Activated CD4-positive, alpha-beta T cell treated with anti-CD3 and anti-CD28 coated beads for 36 hours (primary cell): ENCODE measurements at places on chromosomes 2 and 18. TPM values are rescaled to one million over a fixed set of nuclear protein-coding genes. Genes with fewer than 3 reads are reported as not detected.

REG1A gene
- not detected for total RNA-seq

CYP27C1 gene
- not detected for total RNA-seq

CTAGE1 gene
- not detected for total RNA-seq

KIF1A gene
- total RNA-seq: 4.6 TPM

CNDP1 gene
- total RNA-seq: not detected

GRCh38 chr2:237722616-237723015 lies 76.0 kb upstream of the RBM44 start:
- H3K27me3 ChIP-seq: no peaks in the 10 kb centered on the region
- H3K36me3 ChIP-seq: peaks cover 36% of the 10 kb centered on the region
- peaks cover 55% of the 10 kb centered on the region for H3K4me1 ChIP-seq
- no peak overlapping the region for H3K4me3 ChIP-seq
- no peak for DNase-seq

DNA sequence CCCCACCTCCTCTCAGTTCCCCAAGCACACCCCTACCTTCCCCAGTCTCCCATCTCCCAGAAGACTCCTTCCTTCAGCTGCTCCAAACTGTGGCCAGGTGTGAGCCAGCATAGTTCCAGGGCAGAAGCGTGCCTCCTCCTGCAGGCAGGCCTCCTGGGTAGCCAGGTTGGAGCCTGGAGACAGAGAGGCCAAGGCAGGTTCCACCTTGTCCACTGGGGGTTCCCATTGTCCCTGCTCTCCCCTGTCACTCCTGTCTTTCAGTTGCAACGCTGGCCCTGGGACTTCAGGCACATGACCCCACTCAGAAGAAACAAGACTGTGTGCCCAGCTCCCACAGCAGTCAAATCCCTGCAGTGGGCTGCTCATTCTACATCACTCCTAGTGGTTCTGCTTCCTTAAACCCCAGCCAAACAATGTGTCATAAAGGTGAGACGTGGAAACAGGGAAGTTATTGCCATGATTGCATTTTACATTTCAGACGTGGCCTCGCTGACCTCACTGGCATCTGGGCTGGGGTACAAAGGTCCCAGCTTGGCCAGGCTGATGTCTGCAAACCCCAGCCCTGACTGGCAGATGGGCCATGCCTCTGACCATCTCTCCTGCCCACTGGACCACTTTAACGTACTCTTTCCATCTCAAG lies 96.5 kb upstream of the BOD1L2 start:
- H3K36me3 ChIP-seq: no peaks in the 10 kb centered on the region
- H3K27ac ChIP-seq: no peak overlapping the region
- H3K4me3 ChIP-seq: no peak overlapping the region
- no peaks in the 10 kb centered on the region for H3K4me1 ChIP-seq
- no peak for DNase-seq

DNA sequence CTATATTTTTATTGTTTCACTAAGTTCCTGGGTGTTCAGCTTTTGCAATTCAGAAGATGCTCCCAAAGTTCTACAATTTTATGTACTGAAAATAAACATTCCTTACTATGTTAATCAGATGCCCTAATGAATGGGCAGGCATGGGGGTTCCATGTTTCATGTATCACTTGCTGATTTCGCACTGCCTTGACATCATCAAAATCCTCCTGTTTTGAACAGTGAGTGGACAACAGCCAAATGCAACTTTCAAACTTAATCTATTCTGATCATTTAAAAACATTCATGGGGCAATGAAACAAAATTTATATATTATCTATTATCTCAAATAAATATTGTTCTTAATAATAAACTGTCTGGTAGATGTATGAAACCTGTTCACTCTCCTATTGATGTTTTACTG lies 43.2 kb downstream of the ZEB2 start:
- H3K36me3 ChIP-seq: no peaks in the 10 kb centered on the region
- H3K4me3 ChIP-seq: no peak overlapping the region
- DNase-seq: no peak
- H3K27me3 ChIP-seq: no peaks in the 10 kb centered on the region

GRCh38 chr2:27060323-27060722 lies 8.9 kb downstream of the AGBL5 start:
- no peaks in the 10 kb centered on the region for H3K4me1 ChIP-seq
- no peaks in the 10 kb centered on the region for H3K27me3 ChIP-seq
- peaks cover 24% of the 10 kb centered on the region for H3K36me3 ChIP-seq
- no peak for DNase-seq

DNA sequence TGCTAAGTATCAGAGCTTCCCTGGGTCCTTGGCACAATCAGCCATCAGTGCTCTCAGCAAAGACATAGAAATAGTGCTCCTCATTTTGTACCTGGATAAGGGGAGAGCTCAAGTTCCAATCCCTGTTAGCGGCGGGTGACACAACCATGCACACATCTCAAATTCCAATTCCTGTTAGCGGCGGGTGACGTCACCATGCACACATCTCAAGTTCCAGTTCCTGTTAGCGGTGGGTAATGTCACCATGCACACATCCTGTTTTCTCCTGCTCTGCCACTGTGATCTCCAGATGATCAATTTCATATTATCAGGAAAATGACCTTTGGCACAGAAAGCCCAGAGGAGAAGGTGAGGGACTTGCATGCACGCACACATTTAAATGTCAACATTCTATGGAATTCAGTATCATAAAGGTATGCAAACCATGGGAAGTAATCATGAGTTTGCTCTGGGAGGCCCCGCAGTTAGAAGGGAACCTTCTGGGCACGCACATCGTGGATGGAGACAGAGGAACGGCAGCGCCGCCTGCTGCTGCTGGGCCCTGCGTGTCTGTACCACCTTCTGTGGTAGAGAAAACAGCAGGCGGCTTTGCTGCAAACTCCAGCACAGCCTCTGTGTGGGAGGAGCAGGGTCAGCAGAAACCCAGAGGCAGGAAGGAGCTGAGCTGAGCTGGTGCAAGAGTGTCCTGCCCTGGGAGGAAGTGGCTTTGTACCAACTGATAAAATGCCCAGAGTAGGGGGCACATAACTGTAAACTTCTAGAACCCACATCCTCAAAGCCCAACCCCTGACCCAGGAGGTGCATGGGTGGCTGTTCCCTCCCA lies 77.8 kb downstream of the MBP start:
- H3K36me3 ChIP-seq: peaks cover 15% of the 10 kb centered on the region
- peak overlapping the region; percentile 69 for H3K4me3 ChIP-seq
- H3K4me1 ChIP-seq: peaks cover 69% of the 10 kb centered on the region
- no peaks in the 10 kb centered on the region for H3K27me3 ChIP-seq
- peak overlapping the region; percentile 100 for H3K27ac ChIP-seq

DNA sequence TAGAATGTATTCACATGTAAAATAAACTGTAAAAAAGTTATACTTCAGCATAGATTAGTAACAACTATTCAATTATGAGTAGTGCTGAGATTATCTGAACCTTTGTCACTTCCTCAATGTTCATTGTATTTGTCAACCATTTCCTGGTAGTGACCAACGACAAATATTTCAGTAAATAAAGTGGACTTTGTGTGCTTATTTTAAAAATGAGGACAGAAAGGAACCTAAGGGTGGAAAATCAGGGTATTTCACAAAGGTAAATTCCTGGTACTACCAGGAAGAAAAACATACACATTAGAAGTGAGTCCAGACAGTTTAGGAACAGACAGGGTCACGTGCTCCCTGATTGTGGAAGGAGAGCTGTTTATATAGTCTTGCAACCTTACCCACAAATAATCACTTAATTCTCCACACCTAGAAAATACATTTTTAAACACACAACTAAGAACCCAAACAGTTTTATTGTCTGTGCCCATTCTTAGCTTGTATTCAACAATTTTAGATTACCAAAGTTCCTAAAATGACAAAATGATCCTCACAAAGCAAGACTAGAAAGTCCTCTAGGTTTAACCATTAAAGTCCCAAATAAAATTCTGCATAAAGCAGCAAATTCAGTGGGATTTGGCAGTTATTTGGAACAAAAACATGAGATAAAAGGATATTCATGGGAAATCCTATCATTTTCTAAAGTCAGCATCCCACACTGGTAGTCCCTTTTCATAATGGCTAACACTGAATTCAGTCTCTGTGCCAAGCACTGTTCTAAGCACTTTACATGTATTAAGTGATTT lies 28.2 kb downstream of the PELI1 start:
- peaks cover 67% of the 10 kb centered on the region for H3K4me1 ChIP-seq
- H3K27me3 ChIP-seq: no peaks in the 10 kb centered on the region
- no peak overlapping the region for H3K4me3 ChIP-seq
- peak overlapping the region; percentile 23 for H3K27ac ChIP-seq
- peaks cover 6% of the 10 kb centered on the region for H3K36me3 ChIP-seq

DNA sequence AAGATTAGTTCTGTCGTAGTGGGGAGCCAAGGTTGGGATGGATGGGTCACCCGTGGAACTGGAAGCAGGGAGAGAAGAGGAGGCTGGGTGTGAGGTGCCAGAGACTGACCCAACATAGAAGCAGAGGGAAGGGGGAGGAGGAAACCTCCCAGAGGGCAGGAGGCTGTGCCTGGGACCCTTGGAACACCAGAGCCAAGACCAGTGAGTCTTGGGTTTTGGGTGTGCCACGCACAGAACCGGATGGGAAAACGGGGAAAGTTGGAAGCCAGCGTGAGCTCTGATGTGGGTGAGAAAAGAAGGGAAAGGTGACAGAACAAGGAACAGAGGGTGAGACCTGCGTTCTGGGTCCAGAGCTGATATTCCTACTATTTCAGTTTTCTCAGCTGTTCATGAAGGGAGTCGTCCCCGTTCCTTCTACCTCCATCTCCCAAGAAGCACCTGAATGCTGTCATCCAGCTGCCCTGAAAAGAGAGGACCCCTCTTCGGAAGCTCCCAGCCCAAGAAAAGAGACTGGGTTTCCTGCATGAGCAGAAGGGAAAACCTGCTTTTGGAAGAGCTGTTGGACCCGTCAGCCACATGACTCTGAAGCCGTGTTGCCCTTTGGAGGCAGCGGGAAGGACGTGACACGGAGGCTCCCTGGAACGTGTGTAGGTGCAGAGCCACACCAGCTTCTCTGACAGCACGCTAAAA lies 250.1 kb downstream of the NDUFA10 start:
- H3K27me3 ChIP-seq: peaks cover 2% of the 10 kb centered on the region
- no peak for DNase-seq

- no peaks in the 10 kb centered on the region for H3K36me3 ChIP-seq
- no peaks in the 10 kb centered on the region for H3K4me1 ChIP-seq
- H3K27me3 ChIP-seq: no peaks in the 10 kb centered on the region
- no peak overlapping the region for H3K27ac ChIP-seq
- no peak for DNase-seq
- H3K4me3 ChIP-seq: no peak overlapping the region
These were observed 187.4 kb downstream of the CCDC102B start for GRCh38 chr18:68985172-68985820.

DNA sequence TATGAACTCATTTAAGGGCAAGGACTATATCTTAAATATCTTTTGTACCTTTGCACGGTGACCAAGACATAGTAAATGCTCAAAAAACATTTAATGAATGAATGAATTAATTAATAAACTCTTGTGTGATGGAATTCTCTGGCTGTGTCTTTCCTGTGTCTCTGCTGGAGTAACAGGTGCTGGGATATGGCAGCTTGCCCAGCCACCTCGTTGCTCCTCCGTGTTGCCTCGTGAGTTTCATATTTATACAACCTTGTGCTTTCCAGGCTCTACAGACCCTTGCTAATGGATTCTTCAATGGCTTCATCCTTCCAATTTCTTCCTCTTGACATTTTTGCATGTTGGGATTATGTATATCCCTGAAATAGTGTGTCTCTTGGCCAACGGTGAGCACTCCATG lies 30.4 kb downstream of the CTAGE1 start:
- DNase-seq: no peak
- no peaks in the 10 kb centered on the region for H3K27me3 ChIP-seq
- no peaks in the 10 kb centered on the region for H3K4me1 ChIP-seq

- peaks cover 58% of the 10 kb centered on the region for H3K4me1 ChIP-seq
- H3K27ac ChIP-seq: peak overlapping the region; percentile 75
- peak; percentile 70 for DNase-seq
- peak overlapping the region; percentile 36 for H3K4me3 ChIP-seq
- H3K36me3 ChIP-seq: peaks cover 9% of the 10 kb centered on the region
These were observed 117.4 kb downstream of the FAM210A start for GRCh38 chr18:13608791-13609532.
